ENCODE measurements at places on chromosomes 16 and 17.

GRCh38 chr17:17229416-17230384 lies 7.3 kb downstream of the FLCN start:
- DNase-seq = no peak

- DNase-seq = no peak
These were observed 7.1 kb downstream of the FAHD1 start for GRCh38 chr16:1834096-1834495.

DNA sequence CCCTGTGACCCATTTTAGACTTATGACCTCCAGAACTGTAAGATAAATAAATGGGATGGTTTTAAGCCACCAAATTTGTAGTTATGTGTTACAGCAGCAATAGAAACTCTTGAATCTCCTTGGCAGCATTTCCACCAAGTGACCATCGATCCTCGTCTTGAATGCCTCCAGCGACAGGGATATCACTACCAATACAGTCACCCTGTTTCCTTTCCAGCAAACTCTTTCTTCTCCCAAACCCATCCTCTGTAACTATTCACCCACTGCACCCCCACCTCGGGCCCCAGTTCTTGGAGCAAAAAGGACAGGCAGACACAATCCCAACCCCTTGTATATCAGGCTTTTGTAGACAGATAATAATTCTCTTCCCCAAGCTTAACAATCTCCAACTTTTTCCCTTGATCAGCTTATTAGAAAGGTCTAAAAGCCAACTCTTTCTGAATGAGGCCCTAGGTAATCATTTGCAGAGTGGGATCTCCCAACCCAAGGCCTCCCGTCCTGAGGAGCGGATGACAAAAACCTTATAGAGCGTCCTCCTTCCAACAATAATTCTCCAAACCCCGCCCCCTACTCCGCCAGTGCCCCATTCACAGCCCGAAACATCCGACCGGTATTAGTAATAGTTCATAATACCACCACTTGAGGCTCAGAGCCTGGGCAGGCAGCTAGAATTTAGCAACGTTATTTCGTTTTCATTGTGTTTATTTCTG lies 14.7 kb upstream of the PLLP start:
- DNase-seq = no peak

GRCh38 chr16:84054916-84055315 lies 12.3 kb upstream of the SLC38A8 start:
- DNase-seq = no peak

DNA sequence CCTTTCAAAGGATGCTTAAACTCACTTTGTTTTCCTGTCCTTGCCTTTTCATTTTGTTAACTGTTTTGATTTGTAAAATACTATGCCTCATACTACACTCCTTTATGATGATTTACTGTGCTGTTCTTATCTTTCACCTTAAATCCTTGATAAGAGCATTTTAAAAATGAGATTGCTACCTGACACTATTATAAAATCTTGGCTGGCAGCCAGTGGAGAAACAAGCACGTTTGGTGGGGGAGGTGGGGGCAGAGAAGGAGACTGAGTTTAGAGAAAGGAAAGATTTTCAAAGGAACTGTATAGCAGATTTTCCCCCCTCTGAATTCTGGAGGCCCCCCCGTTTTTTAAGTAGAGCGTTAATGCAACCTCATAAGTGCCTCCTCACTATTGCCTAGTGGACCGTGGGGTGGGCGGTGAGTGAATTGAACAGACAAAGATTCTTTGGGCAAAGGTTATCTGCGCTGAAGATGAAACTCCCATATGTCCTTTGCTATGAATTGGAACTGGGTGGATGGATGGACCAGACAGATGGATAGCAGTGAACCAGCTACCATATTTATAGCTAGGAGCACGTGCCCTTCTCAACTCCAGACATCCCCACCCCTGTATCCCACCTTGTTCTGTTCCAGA lies 200.2 kb downstream of the CCDC182 start:
- DNase-seq = no peak

DNA sequence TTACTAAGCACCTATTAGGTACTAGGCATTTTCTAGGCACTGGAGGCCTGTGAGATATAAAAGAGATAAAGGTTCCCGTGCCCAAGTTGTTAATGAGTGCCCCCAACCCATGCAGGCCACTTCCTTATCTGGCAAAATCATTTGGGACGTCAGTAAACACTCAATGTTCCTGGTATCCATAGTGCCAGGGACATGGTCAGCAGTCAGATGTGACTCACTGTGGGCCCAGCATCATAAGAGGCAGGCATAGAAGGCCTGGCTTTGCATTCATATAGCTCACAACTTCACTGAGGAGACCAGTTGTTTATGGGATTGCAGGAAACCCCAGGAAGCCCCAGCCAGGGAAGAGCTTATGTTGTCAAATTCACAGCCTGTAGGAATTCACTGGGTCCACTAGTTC lies 81.1 kb downstream of the MRC2 start:
- DNase-seq = no peak

Measured in GM12892 (cell line).